Stimulated activated CD4-positive, alpha-beta T cell treated with anti-CD3 and anti-CD28 coated beads, Interleukin-1b, Interleukin-23, amount 100 ng/mL, for 1 hour (primary cell): ENCODE measurements at places on chromosomes 16 and 17.

DNA sequence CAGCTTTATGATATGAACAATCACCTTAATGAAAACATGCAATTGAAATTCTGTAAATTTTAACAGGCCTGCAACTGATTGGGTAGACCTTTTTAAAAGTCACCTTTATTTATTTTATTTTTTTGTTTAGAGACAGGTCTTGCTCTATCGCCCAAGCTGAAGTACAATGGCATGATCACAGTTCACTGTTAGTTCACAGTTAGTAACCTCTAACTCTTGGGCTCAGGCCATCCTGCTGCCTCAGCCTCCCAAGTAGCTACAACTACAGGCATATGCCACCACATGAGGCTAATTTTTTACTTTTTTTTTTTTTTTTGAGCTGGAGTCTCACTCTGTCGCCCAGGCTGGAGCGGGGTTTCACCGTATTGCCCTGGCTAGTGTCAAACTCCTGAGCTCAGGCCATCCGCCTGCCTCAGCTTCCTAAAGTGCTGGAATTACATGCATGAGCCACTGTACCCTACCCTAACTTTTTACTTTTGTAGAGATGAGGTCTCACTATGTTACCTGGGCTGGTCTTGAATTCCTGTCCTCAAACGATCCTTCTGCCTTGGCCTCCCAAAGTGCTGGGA is 28.0 kb downstream of the AP1G1 start:
- no peak for DNase-seq

GRCh38 chr16:90055371-90055770 is 21.8 kb downstream of the PRDM7 start:
- no peak for DNase-seq

DNA sequence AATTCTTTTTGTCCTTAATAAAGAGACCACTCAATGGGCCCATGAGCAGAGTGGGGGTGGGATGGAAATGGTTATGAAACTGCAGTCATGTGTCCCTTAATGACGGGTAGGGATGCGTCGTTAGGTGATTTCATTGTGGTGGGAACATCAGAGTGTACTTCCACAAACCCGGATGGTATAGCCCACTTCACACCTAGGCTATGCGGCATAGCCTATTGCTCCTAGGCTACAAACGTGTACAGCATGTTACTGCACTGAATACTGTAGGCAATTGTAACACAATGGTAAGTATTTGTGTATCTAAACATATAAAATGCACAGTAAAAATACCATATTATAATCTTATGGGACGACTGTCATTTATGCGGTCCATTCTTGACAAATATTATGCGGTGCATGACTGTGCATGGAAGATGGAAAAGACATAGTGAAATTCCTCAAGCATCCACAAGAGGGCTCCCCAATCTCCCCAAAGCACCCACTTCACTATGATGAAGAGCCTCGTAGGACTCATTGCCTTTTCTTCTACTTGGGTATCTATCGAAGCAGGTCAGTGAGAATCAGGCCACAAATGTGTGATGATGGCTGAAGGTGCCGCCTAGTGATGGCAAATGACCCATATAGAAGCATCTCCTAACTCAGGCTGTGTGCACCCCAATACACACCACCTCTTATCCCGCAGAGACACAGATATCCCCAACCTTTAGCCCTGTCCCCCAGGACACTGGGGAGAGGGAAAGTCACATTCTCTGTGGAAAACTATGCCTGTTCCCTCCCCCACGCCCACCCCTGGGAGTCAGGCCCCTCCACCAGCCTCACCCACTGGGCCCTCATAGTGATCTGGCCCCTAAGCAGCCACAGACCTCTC is 43.5 kb downstream of the TBX21 start:
- no peak for DNase-seq

DNA sequence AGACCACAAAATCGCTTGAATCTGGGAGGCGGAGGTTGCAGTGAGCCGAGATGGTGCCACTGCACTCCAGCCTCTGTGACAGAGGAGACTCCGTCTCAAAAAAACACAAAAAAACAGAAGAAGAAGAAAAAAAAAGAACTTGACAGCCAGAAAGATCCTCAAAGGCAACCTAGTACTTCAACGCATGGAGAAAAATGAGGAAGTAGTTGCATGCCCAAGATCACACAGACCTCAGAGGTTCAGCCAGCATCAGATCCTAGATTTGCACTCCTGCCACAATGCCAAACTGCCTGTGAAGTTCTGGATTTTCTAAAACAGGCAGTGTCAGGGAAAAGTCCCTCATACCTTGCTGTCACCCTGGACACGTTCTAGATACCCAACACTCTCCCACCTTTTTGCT is 1.5 kb downstream of the ATPAF2 start:
- DNase-seq, result no peak

DNA sequence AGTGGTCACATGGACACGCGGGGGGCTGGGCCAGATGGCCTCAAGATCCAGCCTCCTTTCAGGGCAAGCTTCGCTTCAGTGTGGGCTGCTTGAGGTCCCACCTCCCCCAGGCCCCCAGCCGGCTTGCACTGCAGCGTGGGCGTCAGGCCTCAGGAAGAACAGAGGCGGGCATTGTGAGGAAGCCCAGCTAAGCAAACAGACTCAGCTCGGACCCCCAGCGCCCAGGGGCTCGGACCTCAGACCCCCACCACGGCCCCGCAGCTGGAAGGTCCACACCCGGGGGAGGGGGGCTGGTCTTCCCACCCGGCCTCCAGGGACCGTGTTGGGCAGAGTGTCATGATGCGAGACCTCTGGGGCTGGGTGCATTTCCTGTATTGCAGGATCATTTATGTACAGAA is 24.7 kb upstream of the ZNF469 start:
- DNase-seq, result no peak

GRCh38 chr16:3121851-3122467 is 9.6 kb downstream of the ZNF205 start:
- DNase-seq, result no peak

DNA sequence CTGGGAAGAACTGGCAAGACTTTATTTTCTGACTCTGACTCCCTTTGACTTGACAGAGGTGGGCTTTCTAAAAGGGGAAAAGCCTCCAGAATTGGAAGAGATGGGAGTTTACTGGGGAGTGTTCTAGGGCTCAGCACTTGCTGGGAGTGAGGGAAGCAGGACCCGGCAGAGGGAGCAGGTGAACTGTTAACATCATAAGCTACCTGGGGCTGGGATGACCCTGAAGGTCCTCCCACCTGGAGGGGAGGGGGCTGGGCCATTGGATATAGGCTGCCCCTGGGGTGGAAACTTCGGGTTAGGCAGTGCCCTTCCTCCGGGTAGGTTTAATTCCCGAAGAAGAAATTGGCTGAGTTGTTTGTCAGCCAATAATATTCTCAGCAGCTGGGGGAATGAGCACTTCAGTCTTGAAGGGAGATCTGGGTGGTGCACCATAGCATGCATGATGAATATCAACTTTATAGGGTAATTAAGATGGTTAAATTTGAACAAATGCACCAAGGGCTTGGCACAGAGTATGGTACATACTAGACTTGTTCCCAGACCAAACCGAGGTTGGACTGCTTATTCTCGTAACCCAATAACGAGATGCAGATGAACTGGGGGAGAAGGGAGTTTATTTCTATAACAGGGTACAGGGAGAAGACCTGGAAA is 337.0 kb downstream of the HAPSTR1 start:
- no peak for DNase-seq

DNA sequence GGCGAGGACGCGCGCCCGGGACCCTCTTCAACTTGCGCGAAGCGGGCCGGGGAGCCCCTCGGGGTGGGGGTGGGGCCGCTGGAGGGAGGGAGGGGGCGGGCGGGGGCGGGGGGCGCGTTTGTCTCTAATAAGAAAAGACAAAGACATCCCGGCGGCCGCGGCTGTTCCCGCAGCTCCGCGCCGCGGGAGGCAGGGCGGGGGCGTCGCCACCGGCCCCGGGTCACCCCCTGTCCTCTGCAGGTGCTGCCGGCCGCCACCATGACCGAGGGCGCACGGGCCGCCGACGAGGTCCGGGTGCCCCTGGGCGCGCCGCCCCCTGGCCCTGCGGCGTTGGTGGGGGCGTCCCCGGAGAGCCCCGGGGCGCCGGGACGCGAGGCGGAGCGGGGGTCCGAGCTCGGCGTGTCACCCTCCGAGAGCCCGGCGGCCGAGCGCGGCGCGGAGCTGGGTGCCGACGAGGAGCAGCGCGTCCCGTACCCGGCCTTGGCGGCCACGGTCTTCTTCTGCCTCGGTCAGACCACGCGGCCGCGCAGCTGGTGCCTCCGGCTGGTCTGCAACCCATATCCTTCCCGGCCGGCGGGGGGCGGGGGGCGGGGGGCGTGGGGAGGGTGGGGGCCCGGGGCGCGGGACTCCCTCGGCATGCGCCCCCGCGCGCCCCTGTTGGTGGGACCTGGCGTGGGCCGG is 714 bp downstream of the CACNA1H start:
- DNase-seq, result no peak
